NCI-H526 (cell line): ENCODE measurements at places on chromosomes 3 and 15.

DNA sequence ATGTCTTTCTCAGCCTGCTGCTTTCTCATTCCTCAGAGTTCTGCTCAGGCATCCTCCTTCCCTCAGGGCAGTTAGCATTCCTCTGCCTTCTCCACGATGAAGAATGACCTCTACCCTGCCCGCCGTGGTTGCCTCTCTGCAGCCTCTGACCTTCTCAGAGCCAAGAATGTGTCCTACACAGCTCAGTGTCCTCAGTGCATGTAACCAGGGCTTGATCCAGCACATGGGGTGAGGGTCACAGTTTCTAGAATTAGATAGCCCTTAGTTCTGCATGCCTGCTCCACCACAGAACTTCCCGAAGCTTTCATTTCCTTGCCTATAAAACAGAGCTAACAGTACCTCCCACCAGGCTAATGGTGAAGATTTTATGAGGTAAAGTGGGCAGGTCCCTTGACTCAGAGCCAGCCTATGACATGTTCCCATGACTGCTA, 182.1 kb downstream of the CLSTN2 start:
- DNase-seq, result no peak

- DNase-seq, result no peak
These were observed 70.1 kb downstream of the EIF4E3 start for GRCh38 chr3:71655061-71655460.

GRCh38 chr15:79957741-79958140, 13.3 kb downstream of the BCL2A1 start:
- DNase-seq, result no peak

- DNase-seq, result no peak
These were observed 195.9 kb upstream of the LRRN1 start for GRCh38 chr3:3603351-3603750.

GRCh38 chr15:95590533-95591044, 739.9 kb upstream of the NR2F2 start:
- no peak for DNase-seq

DNA sequence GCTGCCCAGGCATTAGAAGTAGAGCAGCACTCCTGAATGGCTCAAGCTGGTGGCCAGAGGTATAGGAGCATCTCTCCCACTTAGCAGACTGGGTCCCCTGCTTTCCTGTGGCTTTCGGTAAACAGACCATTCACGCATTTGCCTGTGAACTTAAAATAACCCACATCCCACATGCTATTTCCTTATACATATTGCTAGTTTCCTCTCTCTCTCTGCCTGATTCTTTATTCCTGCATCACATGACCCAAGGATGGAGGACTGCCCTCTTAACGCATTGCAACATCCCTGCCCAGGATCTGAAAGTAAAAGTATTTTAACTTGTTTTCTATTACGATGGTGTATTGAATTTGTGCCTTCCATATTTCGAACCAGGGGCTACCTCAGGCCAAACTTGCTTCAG, 43.4 kb upstream of the NLGN1 start:
- DNase-seq, result no peak

GRCh38 chr15:81312790-81313543, 11.0 kb downstream of the STARD5 start:
- DNase-seq, result no peak

DNA sequence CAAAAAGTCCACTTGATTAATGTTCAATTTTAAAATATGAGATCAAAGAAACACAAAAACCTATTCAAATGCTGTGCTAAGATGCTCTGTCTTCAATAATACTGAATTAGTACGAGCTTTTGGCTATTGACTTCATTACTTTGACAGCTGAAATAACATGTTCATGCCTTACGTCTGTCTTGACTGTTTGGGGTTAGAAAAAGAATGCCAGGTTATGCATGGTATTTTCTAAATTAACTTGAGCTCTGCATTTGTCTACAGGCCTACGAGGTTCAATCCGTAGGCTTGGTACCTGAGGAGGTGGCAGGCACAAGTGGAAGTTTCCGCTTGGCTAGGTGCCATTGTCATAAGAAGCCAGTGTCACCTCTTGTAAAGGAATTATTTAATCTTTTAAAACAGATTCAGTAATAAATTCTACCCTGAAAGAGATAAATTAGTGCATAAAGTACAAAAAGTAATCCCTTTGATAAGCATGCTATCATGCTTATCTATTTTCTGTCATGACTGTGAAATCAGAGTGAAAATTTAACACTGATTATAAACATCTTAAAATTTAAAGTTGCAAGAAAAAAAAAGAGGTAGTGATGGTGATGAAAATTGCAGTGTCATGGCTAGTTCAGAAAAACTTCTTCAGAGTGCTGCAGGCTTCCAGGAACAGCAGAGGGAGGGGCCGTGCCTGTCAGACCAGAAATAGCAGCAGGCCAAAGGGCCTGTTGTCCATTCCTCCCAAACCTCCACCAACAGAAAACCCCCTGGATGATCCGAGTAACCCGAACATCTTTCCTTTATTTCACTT, 115.7 kb downstream of the ARRDC4 start:
- DNase-seq, result no peak
